ENCODE measurements at places on chromosomes 6 and 20.
A peak's percentile ranks its signal among the peaks of the same experiment; 100 is the strongest.

GRCh38 chr6:88422831-88423230 lies 256.7 kb upstream of the CNR1 start:
- DNase-seq, result no peak

DNA sequence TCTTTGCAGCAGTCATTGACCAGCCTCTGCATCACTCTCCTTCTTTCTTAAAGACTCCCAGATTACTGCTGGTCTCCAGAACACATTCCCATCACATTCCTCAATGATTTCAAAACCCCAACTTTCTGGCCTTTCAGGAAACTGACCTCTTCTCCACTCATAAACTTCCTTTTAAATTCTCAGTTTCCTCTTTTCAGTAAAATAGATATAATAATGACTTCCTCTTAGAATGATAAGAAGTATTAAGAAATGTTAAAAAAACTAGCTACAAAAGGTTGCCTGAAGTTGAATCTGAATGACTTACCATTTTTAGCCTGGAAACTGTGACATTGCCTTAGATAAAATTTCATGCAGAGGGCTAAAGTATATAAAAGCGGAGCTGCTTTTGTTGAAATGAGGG lies 239.3 kb downstream of the OGFRL1 start:
- no peak for DNase-seq

DNA sequence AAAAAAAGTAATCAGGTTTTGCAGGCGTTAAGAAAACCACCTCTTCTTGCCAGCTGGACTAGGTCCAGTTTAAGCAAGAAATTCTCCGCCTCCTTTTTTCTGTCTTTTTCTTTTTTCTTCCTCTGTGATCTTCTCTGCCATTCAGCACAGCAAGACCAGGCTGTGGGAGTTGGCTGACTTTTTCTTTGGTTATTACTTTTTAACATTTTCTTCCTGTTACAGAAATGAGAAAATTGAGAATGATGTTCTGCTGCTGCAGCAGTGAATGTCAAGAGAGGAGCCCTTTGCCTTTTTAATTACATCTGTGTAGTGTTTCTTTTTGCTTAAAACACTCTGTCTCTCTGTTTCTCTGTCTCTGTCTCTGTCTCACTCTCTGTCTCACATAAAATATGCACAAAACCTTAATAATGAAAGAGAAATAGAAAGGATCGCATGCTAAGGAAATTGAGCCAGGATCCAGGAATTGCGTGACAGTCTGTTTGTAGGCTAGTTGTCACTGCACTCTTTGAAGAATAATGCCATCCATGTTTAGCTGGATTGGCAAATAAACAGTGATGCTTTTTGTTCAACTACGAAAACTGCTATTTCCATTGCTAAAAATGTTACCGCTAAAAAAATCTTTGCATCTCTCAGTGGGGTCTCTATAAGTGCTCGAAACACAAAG lies 103.2 kb upstream of the SUPT3H start:
- DNase-seq, result no peak

GRCh38 chr6:134435814-134436280 lies 117.9 kb upstream of the SGK1 start:
- DNase-seq, result no peak

GRCh38 chr6:130513770-130514169 lies 148.0 kb downstream of the TMEM200A start:
- peak; percentile 13 for DNase-seq

DNA sequence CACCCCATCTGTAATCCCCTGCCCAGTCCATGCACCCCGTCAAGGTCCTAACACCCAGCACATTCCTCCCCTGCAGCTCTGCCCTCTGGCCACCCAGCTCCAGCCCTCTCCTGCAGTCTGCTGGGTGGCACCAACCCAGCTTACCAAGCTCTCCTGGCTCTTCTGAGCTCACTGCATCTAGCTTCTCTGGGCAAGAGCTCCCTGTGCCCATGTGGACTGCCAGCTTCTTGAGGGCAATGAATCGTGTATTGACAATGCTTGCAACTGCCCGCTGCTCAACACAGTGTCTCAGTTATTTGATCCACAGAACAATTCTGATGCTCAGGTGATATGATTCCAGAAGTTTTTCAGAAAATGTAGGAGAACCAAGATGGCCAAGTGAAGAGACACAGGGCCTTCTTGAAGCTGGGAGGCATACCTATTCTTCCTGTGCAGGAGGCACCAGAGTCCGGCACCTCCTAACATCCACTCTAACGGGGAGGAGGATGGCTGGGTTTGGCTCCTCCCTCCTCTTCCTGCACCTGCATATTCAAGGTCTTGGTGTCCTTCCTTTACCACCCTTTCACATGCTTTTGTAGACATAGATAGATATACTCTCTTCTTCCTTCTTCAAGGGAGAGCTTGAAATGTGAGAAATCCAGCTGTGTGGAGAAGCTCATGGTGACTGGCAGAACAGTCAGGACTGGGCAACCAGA lies 85.6 kb downstream of the TRERF1 start:
- no peak for DNase-seq

GRCh38 chr6:122020588-122021264 lies 378.7 kb upstream of the HSF2 start:
- DNase-seq, result no peak

DNA sequence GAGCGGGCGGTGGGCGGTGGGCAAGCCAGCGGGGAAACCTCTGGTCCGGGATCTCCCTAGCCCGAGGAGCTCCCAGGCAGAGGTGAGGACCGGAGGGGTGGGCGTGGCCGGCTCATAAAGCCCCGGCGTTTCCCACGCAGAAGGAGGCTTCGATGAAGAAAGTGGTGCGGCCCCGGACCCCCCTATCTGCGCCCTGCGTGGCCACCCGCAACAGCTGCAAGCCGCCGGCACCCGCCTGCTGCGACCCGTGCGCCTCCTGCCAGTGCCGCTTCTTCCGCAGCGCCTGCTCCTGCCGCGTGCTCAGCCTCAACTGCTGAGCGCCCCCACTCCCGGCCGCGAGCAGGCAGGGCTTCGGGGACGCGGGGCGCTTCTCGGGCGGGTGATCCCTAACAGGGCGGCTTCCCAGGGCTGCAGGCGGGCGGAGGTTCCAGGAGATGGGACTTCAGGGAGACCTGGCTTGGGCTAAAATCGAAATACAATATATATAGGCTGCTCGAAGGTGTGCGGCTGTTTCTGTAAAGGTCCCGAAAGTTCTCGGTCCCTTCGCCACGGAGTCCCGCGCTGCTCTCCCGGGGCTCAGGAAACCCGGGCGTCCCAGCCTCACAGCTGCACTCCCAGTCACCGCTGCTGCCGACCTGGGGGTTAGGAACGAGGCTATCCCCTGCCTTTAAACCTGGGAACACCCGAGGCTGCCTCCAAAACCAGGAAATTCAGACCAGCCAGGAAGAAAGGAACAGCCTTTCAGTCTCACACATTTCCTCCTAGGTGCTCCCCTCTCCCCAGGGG lies 27.8 kb downstream of the ASIP start:
- no peak for DNase-seq

- DNase-seq, result no peak
Measured at GRCh38 chr20:35263532-35264341, 14.2 kb downstream of the MMP24OS start.

DNA sequence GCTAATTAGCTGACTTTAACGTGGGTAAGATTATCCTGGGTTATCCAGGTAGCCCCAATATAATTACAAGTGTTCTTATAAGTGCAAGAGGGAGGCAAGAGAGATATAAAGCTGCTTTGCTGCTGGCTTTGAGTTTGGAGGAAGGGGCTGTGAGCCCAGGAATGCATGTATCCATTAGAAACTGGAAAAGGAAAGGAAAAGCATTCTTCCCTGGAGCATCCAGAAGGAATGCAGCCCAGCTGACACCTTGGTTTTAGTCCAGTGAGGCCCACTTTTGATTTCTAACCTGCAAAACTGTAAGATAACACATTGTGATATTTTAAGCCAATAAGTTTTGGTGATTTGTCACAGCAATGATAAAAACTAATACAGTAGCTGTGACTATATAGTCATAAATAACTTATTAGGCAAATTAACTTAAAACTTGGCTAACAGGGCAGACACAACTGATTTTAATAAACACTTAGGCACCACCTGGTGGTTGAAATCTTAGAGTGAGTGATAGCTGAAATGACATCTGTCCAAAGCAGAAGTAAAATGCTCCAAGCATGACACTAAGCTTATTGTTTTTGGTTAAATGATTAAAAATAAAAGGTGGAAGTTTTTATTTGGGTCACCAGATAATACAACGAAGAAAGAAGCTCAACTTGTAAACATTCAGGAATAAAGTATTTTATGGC lies 35.6 kb downstream of the ADGRF4 start:
- DNase-seq, result no peak

GRCh38 chr6:16249971-16250370 lies 11.6 kb downstream of the GMPR start:
- DNase-seq, result no peak

GRCh38 chr6:24191346-24191745 lies 65.3 kb downstream of the NRSN1 start:
- no peak for DNase-seq

DNA sequence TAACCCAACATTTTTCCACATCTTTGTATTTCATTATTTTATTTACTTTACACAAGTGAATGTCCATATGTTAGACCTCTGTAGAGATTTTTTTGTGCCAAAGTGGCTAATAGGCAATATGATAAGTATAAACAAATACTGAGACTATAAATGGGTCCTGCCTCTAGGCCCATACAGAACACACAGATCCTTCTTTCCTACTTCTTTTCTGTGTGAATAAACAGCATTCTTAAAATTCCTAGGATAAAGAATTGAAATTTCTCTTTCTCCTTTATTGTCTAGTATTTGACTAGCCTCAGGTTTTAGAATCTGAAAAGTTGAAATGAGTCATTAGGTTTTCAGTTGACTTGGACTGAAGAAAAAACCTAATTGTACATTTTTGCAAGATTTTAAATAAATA lies 46.3 kb upstream of the HS3ST5 start:
- DNase-seq, result no peak

DNA sequence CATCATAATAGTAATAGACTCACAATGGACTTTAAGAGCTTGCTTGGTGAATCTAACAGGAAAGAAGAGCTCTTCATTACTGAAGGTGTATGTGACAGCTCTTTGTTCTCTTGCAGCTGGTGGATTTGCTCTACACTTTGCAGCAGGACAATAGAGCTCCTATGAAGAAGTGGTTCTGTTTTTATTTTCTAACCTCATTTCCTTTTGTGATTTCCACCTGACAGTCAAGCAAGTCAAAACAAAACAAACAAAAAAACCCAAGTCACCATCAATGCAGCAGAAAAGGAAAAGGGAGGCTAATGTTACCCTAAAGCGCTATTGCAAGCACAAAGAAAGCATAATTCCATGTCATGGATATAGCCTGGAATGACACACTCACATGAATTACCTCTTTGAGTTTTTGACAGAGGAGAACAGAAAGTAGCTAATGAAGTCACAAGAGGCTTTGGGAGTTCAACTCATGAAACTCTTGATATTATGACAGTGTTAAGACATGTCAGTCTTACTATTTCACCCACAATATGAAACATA lies 1188.1 kb downstream of the EPHA7 start:
- no peak for DNase-seq

GRCh38 chr6:21596949-21597682 lies 3.6 kb downstream of the SOX4 start:
- DNase-seq, result no peak

DNA sequence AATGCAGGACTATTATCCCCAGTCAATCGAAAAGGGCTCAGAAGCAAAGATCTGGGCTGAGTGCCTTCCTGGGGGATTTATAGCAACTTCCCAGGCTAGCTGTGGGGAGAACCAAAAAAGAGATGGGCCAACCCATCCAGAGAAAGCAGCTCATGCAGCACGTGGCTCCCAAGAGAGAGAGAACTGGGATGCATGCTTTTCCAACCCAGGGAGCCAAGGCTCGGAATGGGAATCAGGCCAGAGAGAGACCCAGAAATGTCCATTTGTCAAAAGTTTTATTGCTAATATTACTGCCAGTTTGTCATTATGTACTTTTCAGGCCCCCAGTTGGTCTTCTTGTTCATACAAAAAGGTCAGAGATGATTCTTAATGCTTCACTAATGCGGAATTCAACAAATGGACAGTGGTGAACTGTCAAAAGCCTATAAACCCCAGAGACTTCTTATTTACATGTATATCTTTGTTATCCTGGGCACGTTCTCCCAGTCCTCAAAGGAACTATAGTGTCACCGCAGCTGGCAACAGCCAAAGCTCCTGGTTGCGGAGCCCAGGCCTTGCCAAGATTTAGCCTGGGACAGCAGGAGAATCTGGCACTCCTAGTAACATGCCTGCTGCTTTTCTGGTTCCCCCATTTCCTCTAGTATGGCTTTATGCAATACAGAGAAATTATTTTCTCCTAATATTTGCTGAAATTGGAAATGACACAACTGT lies 139.1 kb upstream of the POU3F2 start:
- DNase-seq, result no peak

GRCh38 chr6:3884007-3884745 lies 35.0 kb downstream of the FAM50B start:
- no peak for DNase-seq

GRCh38 chr20:40414843-40415615 lies 274.0 kb downstream of the MAFB start:
- no peak for DNase-seq

GRCh38 chr6:23953976-23954375 lies 172.0 kb upstream of the NRSN1 start:
- no peak for DNase-seq

DNA sequence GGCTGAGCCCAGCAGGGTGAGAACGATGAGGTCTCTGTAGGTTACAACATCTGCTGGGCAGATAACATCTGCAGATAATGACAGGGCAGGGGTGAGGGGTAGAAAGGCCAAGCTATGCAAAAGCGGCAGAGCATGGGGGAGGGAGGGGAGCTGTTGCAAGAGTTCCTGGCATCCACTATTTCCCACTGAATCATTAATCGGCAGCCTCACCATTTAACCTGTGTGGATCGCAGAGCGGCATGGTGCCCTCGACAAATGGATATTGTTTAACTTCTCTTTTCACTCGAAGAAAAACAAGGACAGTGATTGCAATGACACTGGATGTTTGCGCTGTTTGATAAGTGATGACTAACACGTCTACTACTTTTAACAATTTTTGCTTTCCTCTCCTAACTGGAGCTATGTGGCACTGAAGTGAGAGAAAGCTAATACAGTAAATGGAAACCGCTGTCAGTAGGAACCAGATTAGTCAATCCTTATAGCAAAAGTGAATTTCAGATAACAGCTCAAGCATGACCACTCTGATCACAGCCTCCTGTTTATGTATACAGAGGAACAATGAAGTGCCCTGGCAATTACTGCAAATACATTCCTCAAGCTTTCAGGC lies 381.5 kb downstream of the TFAP2A start:
- DNase-seq, result no peak

GRCh38 chr6:38187811-38188590 lies 368.5 kb downstream of the ZFAND3 start:
- no peak for DNase-seq

GRCh38 chr6:3471711-3472110 lies 14.9 kb upstream of the SLC22A23 start:
- DNase-seq, result no peak

DNA sequence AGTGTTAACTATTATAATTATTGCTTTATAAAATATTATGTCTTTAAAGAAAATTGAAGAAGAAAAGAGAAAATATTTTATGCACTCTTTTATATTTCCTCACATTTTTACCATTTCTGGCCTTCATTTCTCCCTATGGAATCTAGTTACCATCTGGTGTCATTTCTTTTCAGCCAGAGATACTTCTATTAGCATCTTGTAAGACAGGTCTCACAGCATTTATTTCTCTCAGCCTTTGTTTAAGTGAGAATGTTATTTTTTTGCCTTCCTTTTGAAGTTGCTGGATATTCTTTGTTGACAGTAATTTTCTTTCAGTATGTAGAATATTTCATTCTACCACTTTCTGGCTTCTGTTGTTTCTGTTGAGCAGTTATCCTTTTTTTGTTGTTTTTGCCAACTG lies 652.1 kb upstream of the CITED2 start:
- no peak for DNase-seq

- no peak for DNase-seq
Measured at GRCh38 chr20:6698056-6698455, 69.4 kb upstream of the BMP2 start.

- DNase-seq, result no peak
Measured at GRCh38 chr6:113779656-113780055, 77.5 kb upstream of the MARCKS start.
